ENCODE measurements at places on chromosomes 3 and 15.

DNA sequence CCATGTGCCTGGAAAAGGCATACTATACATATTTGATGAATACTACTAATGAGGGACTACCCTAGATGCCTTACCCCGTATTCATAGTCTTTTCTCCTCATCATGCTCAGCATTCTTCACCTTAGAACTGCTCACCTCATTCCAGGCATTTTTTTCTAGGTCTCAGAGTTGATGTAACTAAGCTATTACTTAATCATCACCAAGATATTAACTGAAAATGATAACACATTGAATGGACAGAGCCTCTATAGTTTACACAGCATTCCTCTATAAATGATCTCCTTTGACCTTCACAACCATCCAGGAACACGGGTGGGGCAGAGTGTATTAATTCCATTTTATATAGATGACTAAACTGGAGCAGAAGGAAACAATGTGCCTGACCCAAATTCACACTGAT lies 174.1 kb upstream of the DPH6 start:
- DNase-seq, result no peak

DNA sequence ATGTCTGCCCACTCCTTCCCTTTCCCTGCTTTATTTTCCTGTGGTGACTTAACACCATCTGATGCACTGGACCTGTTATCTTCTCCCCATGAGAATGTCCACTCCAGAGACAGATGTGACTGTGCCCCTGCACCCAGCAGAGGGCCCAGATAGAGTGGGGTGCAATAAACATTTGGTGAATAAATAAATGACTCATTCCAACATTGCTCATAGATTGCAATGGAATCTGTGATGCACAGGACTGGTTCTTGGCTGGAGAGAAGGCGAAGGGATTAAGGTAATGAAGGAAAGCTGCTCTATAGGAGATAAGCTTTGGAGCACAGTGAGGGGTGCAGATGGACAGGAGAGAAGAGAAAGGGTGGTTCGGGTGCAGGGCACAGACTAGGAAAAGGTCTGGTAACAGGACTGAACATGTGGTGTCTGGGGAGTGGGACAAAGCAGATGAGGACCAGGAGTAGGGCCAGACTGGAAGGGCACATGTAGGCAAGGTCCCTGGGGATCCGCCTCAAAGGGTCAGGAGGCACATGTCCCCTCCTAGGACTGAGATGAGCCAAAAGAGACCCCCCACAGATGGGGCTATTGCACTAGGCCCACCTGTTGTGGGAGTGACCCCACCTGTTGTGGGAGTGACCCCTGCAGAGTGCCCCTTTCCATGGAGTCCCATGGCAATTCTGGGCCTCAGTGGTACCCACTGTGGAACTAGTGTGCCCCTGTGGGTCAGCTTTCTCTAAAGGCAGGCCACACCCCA lies 17.5 kb upstream of the POC1A start:
- no peak for DNase-seq

GRCh38 chr3:171349392-171349791 lies 110.8 kb downstream of the TNIK start:
- DNase-seq, result no peak

DNA sequence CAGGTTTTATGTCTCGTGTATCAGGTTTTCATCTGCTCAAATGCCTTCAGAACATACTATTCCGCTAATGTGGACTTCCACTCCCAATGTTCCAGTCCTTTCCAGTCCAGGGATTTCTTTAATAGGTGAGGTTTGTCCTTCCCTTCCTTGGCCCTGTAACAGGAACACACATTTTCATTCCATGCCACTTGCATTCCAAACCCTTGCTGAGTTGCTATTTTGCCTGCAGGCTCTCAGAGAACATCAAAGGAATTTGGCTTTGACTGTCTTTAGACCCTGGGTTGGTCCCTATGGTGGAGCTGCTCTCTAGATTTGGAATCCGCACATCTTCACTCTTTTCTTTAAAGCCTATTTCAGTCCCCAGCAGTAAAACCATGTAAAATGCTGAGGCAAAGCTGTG lies 12.3 kb upstream of the ALCAM start:
- no peak for DNase-seq

DNA sequence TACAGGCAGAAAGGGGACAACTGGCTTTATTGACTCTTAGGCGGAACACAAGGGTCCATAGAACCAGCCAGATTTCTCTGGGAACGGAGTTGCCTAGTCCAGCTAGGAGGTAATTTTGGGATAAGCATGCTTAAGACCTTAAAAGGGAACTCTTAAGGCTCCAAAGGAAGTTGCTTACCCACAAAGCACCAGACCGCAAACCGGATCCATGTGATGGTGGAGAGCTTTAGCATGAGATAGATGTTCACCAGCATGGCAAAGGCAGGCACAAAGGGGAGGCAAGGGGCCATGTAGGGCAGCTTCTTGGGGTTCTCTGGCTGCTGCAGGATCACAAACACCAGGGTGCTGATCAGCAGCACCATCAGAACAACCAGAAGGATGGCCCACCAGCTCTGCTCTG lies 61.4 kb downstream of the CLDN11 start:
- DNase-seq, result no peak

GRCh38 chr3:139548801-139549200 lies 9.3 kb upstream of the RBP1 start:
- DNase-seq, result no peak

GRCh38 chr3:27573780-27574437 lies 89.7 kb upstream of the SLC4A7 start:
- no peak for DNase-seq

- no peak for DNase-seq
Measured at GRCh38 chr3:52182196-52182595, 15.8 kb upstream of the ALAS1 start.

DNA sequence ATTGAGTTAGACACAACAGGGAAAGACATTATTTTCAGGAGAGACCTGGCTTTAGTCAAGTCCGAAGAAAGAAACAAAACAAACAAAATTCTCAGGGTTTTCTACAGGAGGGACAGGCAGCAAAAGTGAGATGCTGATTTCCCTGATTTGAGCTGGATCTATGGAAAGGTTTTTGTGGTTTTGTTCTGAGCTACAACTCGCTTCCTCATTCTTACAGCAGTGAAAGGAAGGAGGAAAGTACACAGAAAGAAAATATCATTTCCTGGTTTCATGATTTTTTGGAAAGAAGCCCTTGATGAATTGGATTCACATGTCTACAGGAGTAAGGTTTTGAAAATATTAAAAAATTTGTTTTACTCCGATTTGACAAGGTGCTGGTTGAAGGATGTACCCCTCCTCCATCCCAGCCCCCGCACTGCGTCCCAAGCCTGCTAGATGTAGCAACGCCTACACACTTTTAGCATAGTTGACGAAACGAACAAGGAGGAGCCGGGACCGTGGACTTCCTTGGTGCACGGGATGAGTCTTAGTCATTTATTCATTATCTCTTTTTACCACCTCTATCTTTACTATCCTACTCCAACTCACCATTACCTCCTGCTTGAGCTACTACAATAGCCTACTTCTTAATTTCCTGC lies 10.8 kb downstream of the PRICKLE2 start:
- DNase-seq, result no peak

- DNase-seq, result no peak
Measured at GRCh38 chr3:68515237-68515636, 417.1 kb downstream of the TAFA4 start.

DNA sequence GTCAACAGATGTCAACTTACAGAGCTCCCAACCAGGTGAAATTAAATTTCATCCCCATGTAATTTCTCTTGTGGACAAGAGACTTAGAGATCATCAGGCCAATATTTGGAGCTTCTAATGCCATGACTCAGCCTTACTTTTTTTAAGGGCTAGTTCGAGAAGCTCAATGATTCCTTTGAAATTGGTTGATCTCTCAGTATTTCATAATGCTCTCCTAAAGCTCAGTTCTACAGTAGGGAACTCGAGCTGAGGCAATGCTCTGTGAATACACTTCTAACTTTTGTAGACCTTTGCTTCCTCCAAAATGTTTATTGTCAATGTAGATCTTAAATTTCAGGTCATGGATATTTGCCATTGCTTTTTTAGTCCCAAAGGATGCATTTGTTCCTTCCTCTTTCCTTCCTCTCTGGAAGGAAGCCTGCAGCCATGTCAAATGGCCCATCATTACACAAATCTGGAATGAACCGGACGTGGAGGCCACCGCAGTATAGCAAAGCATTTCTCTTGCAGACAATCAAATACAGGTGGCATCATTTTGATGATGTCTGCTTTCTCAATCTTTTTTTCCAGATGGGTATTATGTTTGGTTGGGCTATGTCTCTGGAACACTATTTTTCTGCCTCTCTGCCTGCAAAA lies 28.3 kb downstream of the STARD5 start:
- DNase-seq, result no peak

DNA sequence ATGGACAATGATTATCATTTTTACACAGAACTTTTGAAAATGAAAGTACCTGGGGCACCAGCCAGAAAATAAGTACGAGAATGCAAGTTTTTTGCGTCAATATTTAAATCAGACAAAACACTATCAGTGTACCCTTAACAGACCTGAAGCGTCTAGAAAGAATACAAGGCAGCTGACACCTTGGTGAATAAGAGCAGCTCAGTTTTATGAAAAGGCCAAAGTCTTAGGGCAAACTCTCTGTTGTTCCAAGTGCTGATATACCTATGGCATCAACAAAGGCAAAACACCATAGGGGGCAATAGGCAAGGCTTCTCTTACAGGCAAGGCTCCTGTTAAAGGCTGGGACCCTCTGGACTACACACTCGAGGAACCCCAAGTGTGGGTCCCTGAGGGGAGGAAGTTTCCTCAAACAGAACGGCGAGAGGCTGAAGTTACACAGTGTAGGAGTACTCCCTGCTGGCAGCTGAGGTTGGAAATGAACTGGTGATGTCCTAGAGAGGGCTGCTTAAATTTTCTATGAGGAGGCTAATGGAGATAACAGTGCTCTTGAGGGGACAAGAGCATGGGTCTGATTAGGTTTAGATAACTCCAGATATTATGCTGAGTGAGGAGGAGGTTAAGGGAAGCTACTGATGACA lies 291.0 kb downstream of the TIGIT start:
- no peak for DNase-seq

DNA sequence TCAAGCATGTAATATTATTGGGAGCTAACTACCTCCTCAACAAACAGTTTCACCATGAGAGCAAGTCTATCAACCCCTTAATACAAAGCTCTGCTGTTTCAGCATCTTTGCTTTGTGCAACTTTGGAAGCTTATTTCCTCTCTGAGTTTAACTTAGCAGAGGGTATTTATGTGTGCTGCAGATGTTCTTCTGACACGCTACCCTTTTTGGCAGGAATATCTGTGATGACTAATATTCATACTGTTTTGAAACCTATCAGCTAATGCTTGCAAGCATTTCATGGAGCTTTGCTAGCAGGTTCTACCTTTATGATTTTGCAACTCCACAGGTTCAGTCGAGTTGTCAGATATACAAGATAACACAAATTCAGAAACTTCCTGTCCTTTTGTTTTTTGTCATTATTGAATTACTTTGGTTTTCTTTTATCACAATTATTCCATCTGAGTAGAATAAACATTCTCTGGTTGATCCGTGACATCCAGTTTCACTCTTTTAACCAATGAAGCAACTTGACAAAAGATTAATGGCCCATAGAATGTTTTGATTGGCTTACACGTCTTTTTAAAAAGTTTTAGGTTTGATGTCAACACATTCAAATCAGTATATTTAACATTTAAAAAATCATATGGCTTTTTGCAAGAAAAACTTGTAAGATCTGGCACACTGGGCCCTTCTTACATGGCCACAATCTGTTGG lies 1.7 kb upstream of the SLC9A9 start:
- no peak for DNase-seq

DNA sequence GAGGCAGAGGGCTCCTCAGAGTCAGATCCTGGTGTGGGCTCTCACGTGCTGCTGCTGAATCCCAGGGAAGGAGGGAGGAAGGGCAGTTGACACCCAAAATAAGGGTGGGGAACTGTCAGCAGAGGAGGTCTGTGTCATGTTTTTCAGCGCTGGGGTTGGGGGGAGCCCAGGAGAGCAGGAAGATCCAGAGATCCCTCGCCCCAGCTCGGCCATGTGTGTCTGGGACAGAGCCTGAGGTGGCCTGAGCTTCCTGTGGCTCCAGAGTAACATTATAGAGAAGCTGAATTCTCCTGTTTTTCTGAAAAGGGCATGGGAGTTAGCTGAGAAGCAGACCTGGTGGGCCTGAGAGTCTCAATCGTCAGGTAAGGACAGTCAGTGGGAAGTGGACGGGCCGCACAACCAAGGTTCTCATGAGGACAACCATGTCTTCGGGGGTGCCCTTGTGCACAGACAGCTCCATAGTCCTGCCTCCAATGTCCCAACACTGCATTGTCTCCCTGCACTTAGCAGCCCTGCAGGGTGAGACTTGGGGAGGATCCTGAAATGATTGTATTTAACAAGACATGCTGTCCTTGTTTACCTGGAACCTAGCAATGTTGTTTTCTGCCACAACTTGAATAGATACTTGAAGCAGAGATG lies 18.4 kb downstream of the UMPS start:
- no peak for DNase-seq

DNA sequence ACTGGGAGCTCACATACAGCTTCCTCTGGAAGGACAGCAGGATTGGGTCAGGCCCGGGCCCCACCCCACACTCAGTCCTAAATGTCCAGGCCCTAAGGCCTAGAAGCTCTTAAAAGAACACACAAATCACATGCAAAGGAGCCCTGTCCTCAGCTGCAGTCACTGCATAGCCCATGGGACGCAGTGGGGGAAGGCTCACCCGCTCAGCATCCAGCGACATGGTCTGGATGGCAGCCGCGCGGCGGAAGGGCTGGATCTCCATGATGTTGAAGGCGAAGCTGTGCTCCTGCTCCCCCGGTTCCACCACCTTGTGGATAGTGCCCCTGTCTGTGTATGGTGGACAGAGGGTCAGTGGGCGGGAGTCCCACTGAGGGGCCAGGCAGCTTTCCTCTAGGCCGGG lies 22.1 kb downstream of the SEMA7A start:
- DNase-seq, result no peak

GRCh38 chr3:46399557-46399956 lies 7.3 kb downstream of the CCR5AS start:
- no peak for DNase-seq

GRCh38 chr3:50600141-50600753 lies 11.3 kb downstream of the CISH start:
- no peak for DNase-seq

GRCh38 chr15:61724251-61724939 lies 335.9 kb downstream of the VPS13C start:
- no peak for DNase-seq

GRCh38 chr3:17901893-17902292 lies 159.5 kb upstream of the TBC1D5 start:
- DNase-seq, result no peak

DNA sequence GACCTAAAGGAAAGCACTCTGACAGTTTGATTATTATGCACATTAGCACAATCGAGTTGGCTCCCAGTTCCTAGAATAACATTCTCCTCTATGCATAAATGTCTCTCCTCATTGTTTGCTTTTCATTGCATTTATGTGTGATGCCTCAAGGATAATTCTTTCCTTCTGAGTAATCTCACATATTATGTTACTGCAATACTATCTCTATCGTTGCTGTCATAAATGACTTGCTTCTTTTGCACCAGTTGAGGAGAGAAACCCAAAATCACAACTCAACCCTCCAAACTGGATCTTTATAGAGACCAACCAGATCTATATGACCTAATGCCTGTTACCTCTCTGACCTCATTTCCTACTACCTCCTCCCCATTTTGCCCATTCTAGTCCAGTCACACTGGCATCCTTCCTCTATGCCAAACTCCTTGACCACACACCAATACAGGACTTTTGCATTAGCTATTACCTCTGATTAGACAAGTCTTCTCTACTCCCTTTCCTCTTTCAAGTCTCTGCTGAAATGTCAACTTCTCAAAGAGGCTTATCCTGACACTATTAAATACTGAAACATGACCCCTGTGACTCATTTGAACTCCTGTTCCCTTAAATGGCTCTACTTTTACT lies 1026.0 kb downstream of the TUSC7 start:
- no peak for DNase-seq

- no peak for DNase-seq
Measured at GRCh38 chr3:10700821-10701220, 115.2 kb upstream of the SLC6A11 start.

Data from nucleus accumbens (tissue), 56 donors.